ENCODE measurements at places on chromosomes 7 and 10.

GRCh38 chr10:73922007-73922863, 11.3 kb downstream of the PLAU start:
- DNase-seq, result no peak

DNA sequence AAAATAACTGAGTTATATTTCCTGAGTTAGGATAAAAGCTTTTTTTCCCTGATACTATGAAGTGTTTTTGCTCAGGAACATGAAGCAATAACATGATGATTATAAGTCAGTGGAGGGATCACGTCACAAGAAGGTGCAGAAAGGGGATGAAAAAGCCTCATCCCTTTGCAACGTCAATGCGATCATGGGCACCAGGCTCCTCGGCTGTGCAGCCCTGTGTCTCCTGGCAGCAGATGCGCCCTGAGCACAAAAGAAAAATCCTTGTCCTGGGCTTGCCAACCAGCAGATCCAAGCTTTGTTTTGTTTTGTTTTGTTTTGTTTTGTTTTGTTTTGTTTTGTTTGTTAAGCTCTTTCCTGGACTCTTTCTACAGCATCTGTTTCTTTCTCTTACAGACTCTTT, 103.5 kb upstream of the PRSS1 start:
- DNase-seq, result no peak

DNA sequence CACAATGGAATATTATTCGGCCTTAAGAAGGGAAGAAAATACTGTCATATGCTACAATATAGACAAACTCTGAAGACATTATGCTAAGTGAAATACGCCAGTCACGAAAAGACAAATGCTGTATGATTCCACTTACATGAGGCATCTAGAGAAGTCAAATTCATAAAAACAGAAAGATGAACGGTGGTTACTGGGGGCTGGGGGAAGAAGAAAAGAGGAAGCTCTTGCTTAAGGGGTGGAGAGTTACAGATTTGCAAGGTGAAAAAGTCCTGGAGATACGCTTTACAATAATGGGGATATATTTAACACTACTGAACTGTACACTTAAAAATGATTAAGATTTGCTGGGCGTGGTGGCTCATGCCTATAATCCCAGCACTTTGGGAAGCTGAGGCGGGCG, 49.0 kb downstream of the PSMC2 start:
- DNase-seq, result no peak

DNA sequence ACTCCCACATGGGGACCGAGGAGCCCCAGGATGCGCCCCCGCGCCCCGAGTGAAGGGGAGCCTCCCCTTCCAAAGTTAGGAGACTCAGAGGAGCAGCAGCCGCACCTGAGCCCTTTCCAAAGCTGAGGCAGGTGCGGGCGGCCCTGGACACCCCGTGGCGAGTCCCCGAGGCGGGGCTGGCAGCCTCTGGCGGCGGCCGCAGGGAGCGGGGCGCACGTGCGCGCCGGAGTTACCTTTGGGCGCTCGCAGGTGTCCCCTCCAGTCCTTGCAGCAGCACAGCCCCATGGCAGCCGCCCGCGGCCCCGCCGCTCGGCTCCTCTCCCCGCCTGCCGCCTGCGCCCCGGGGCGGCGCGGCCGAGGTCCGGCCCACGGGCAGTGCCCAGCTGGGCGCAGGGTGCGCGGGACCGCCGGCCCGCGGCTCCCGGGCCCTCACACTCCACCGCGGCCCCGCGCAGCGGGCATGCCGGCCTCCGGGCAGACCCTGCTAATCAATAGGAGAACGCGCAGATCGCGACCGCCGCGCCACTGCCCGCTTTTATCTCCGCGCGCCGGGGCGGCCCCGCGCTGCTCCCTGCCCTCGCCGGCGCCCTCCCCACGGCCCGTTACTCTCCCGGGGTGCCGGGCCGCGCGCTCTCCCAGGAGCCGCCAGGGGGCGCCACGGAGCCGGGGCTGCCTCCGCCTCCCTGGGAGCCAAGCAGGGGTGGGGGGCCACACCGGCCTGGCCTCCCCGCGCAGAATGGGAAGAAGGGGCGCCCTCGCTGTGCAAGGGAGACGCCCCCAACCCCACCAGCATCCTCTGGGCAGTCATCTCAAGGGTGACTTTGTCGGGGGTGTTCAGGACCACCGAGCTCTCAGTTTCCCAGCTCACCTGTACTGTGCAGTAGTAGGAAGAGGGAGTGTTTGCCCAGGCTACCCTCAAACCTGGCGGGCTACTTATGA, 80.8 kb downstream of the ARHGAP22 start:
- peak; percentile 78 for DNase-seq

- peak; percentile 84 for DNase-seq
Measured at GRCh38 chr7:4797858-4798705, 22.7 kb downstream of the AP5Z1 start.

DNA sequence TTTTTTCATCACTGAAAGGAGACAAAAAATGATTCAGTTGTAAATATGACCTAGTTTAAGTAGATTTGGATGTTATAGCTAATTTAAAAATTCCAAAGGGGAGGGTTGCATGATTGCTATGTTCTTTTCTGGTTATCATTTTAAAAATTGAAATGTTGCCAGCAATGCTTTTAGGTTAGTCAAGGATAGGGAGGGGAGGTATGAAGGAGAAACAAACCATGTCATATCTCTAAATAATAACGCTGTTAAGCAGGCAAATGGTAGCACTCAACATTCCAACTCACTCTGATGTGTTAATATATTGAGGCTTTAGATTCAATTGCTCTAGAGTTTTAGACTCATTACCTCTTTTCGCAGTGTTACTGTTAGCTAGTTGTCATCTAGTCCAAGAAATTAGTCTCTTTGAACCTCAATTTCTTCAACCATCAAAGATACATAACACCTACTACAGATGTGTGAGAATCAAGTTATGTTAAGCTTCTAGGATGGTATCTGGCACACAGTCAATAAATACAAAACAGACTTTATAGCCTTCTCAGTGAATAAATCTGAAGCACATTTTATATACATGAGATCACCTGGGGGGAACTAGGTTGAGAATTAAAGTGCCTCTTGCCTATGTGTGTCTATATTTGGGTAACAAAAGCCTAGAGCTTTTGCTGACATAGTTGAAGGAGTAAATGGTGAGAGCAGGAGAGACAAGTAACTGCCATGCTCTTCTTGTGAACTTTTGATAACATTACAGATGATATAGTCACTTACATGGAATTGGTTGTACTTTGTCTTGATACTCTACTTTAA, 124.9 kb downstream of the CSTF2T start:
- DNase-seq, result no peak
